Calu3 (cell line): ENCODE measurements at places on chromosomes 4 and X. TPM values are rescaled to one million over a fixed set of nuclear protein-coding genes. Genes with fewer than 3 reads are reported as not detected.

PRRG1 gene
- total RNA-seq, result 23.3 and 26.1 TPM in 2 replicates

GPR143 gene
- total RNA-seq, result 8.3 and 8.8 TPM in 2 replicates

RTL9 gene
- not detected in 2 replicates for total RNA-seq

CXCL3 gene
- total RNA-seq, result 80.8 and 153 TPM in 2 replicates

RBM3 gene
- 218 and 248 TPM in 2 replicates for total RNA-seq

ARHGEF6 gene
- 0.07 and 0.17 TPM in 2 replicates for total RNA-seq

NUDT11 gene
- 1.3 and 1.4 TPM in 2 replicates for total RNA-seq

OPN1MW2 gene
- not detected in 2 replicates for total RNA-seq

FAM9B gene
- total RNA-seq, result 0.40 and 0.69 TPM in 2 replicates

TRIM60 gene
- total RNA-seq, result not detected in 2 replicates

YIPF7 gene
- 0.73 TPM in 1 of 2 replicates, not detected in the other for total RNA-seq

CXCR3 gene
- total RNA-seq, result not detected in 2 replicates

UBA1 gene
- 234 and 240 TPM in 2 replicates for total RNA-seq

ZBTB33 gene
- 22.7 and 24.9 TPM in 2 replicates for total RNA-seq

DCAF12L1 gene
- total RNA-seq, result not detected in 2 replicates
